Activated naive CD4-positive, alpha-beta T cell treated with anti-CD3 and anti-CD28 coated beads, Interleukin-2, amount 50 U/mL, for 16 hours (primary cell): ENCODE measurements at places on chromosomes 16 and 17.

DNA sequence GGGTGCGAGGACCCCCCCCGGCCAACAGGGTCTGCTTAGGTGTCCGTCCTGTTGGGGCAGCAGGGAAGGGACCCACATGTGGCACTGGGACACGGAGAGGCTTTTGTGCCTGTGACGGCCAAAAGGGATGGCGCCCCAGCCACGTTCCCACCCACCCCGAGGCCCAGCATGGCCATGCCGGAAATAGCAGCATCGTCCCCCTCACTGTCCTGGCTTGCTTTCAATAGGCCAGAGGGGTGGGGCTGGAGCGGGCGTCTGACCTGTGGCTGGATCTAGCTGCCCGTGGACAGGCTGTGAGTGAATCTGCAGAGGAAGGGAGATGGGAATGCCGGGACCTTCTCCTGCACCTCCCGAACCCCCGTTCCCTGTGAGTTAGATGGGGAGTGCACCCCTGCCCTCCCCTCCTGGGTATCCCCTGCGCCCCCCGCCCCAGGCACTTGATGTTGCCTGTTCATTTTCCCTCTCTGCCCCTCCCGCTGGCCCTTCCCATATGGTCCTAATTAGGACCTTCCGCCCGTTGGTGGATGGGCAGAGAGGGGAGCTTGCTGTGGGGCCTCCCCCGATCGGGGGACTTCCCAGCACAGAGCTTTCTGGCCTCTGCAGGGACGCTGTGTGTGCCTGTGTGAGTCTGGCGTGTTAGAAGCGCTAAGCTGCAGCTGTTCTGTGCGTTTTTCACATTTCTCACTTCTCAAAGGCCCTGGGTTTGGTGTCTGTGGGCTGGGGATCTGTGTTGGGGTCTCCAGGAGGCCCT, 292.8 kb downstream of the SEC14L1 start:
- DNase-seq, result peak; percentile 64

DNA sequence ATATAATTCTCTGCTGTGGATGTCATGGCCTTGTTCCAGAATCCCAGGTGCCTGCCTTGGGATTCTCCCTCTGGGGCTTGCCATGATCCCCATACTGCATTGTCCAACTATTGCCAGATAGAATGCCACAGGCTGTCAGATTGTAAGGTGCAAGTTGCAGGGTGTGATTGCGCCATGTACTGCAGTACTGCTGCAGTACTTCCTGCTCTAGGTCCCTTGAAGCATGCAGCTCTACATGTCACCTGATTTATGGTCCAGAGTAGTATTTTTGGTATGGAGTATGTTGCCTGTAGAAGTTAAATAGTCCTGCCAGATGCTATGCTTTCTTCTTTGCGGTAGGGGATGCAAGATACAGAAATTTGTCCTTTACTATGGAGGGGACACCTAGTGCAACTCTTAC, 7.0 kb upstream of the SLFN5 start:
- DNase-seq, result no peak

DNA sequence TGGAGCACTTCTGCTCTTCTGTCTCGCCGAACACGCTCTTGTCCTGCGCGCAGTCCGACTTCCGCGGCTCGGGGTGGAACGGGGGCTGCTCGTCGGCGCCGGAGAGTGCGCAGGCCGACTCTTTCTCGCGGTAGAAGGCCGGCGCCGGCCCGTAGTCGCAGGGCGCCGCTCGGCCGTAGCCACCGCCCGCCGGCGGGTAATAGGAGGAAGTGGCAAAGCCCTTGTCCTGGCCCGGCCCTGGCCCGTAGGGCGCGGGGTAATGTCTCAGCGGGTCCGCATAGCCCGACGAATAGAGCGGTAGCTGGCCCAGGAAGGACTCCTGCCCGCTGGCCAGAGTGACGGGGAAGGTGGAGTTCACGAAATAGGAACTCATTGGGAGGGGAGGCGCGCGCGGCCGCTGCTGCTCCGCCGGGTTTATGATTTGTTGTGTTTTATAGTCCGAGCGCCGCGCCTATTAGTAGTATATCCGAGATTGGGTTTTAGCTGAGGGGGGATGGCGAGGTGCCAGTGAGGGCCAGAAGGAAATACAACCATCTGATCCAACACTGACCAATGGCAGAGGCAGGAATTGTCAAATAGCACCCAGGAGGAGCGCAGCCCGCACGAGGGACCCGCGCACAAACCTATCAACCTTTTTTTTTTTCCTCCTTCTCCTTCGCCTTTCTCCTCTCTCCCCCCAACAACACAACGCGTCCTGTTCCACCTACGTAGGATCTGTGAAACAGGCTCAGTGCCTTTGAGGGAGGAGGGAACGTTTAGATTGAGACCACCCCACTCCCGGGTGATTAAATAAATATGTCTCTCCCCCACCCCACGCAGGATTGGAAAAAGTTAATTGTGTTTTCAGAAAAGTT, 4.4 kb upstream of the HOXB5 start:
- DNase-seq, result no peak

GRCh38 chr17:31411707-31412285, 20.3 kb downstream of the RAB11FIP4 start:
- DNase-seq, result no peak

- DNase-seq, result no peak
Measured at GRCh38 chr16:74738113-74738541, 36.5 kb downstream of the FA2H start.

- DNase-seq, result no peak
Measured at GRCh38 chr16:50377001-50377400, 8.2 kb upstream of the BRD7 start.

GRCh38 chr17:75909051-75909811, 4.5 kb upstream of the MRPL38 start:
- DNase-seq, result no peak

GRCh38 chr17:3222505-3222904, 15.0 kb downstream of the OR1A1 start:
- no peak for DNase-seq

- no peak for DNase-seq
Measured at GRCh38 chr17:39062846-39063680, 88.4 kb downstream of the PLXDC1 start.

GRCh38 chr17:57062865-57063264, 22.2 kb upstream of the AKAP1 start:
- DNase-seq, result no peak

DNA sequence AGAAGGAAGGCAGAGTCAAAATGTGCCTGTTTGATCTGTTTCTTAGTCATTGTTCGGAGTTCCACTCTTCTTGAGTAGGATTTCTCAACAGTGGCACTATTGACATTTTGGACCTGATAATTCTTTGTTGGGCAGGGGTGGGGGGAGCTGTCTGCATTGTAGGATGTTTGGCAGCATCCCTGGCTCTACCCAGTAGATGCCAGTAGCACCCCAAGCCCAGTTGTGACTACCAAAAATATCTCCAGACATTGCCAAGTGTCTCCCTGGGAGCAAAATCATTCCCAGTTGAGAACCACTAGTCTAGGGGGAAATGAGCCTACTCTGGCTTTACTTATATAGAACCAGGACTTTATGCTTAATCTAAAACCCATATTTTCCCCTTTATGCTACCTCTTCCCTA, 1.1 kb upstream of the GFOD2 start:
- no peak for DNase-seq

- no peak for DNase-seq
Measured at GRCh38 chr16:14132696-14133048, 61.6 kb downstream of the MRTFB start.

DNA sequence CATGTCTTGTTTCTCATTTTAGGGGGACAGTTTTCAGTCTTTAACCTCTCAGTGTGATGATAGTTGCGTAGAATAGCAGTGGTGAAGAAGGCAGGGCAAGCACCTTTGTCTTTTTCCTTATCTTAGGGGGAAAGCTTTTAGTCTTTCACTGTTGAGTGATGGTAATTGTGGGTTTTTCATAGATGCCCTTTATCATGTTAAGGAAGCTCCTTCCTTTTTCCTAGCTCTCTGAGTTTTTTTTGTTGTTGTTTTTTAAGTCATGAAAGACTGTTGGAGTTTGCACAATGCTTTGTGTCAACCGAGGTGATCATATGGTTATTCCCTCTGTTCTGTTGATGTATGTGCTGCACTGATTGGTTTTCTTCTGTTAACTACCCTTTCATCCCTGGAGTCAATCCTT, 15.7 kb downstream of the NOL11 start:
- no peak for DNase-seq

- DNase-seq, result no peak
Measured at GRCh38 chr17:9802697-9803096, 11.3 kb upstream of the DHRS7C start.

GRCh38 chr16:67393111-67393787, at the start of gene TPPP3:
Gene TPPP3, minus strand, starts transcription at chr16:67393498. Its CDS starts 2,387 bp downstream, at chr16:67391111.
- peak; percentile 34 for DNase-seq

GRCh38 chr16:47143677-47144558, at the start of gene NETO2:
Gene NETO2, minus strand, starts transcription at chr16:47143945. Its CDS starts 333 bp downstream, at chr16:47143612.
- peak; percentile 68 for DNase-seq

- DNase-seq, result no peak
Measured at GRCh38 chr17:64384253-64385186, 6.1 kb downstream of the PECAM1 start.

DNA sequence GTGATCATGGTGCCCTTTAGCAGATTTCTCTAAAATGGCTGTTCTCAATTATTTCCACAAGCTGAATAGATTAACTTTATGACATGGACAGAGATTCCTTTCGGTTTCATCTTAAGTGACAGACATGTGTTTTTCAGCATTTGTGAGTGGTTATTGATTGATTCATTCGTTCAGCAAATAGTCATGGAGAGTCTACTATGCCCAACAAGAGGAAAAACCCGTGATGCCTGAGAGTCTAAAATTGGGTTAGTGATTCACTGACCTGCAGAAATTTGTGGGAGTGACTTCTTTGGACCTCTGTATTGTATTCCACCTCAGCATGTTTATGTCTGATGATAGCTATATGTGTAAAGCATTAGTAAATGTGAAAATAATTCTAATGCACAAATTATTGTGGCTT, 28.0 kb upstream of the DUSP14 start:
- DNase-seq, result no peak

DNA sequence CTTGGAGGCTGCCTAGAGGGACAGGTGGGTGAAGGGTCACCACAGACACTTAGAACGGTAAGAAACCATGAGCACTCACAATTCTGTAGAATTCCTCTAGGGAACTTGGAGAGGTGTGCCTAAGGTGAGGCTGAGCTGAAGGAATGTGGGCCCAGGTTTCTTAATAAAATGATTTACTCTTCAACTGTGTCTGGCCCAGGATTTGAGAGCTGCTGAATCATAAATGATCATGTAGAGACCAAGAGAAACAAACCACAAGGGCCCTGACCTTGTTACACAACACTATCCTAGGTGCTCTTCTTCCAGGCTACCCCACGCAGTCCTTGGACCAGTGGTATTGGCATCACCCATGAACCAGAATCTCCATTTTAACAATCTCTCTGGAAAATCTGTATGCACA, 27.7 kb downstream of the ZNF18 start:
- no peak for DNase-seq

DNA sequence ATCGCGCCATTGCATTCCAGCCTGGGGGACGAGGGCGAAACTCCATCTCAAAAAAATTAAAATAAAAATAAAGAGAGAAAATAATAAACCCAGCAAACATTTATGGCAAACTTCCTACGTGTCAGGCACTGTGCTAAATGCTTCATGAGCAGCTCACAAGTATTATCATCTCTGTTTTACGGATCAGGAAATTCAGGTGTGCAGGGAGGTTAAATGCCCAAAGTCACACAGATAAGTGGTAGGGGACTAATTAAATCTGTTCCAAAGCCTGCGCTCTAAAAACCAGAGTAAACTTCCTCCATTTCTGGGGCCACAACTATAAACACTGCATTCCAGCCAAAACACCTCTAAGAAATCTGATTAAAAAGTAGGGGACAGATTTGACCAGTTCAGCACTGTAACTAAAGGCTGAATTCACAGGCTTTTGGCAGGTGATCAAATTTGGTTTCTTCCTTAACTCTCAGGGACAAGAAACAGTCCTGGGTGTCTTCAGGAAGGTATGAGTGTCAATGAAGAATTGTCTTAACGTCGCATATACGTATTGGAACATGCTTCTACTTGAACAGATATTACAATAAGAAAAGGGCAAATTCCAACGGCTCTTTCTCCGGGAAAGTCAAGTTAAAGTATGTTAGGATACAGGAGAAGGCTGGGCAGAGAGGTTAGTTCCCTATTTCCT, 996 bp downstream of the STRADA start:
- no peak for DNase-seq

- DNase-seq, result no peak
Measured at GRCh38 chr16:66728117-66728787, 23.2 kb downstream of the DYNC1LI2 start.

- DNase-seq, result no peak
Measured at GRCh38 chr17:28189667-28190066, 129.3 kb upstream of the TMEM97 start.

DNA sequence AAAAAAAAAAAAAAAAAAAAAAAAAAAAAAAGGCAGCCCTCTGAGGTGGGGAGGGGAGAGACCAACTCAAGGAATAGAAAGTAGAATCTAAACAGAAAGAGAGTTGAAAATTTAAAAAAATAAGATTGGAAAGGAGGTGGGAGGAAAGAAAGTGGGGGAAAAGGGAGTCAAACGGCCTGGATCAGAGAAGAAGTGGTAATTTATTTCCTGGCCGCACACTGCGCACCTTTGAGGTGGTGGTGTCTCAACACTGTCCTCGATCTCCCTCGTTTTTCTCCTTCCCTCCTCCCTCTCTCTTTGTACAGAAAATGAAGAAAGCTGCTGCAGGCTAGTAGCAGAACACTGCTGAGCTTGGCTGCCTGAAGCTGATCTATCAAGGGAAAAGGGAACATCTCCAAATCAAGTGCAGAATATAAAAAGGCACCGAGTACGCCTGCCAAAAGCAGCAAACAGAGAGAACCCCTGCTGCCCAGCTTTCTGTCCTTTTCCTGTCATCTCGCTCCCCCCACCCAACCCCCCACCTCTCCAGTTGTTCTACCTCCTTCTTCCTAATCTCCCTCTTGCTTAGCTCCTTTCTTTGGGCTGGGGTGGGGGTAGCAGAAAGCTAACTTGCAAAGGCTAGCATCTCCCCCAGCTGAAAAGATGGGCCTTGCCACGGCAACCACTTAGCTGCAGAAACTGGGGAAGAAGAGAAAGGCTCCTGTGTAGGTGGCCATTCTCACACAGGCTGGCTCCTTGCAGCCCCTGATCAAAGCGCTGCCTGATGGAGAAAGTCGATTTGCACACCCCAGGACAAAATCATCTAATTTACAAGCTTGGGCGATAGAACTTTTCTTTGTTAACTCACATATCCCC, 22.5 kb downstream of the AXIN2 start:
- DNase-seq, result no peak

GRCh38 chr17:60695960-60696359, 18.3 kb downstream of the BCAS3 start:
- DNase-seq, result no peak

GRCh38 chr17:64150237-64151015, 20.5 kb upstream of the ERN1 start:
- no peak for DNase-seq

- DNase-seq, result no peak
Measured at GRCh38 chr17:79011451-79012147, 2.0 kb upstream of the CANT1 start.

GRCh38 chr16:25222959-25223358, 6.2 kb downstream of the AQP8 start:
- DNase-seq, result no peak

DNA sequence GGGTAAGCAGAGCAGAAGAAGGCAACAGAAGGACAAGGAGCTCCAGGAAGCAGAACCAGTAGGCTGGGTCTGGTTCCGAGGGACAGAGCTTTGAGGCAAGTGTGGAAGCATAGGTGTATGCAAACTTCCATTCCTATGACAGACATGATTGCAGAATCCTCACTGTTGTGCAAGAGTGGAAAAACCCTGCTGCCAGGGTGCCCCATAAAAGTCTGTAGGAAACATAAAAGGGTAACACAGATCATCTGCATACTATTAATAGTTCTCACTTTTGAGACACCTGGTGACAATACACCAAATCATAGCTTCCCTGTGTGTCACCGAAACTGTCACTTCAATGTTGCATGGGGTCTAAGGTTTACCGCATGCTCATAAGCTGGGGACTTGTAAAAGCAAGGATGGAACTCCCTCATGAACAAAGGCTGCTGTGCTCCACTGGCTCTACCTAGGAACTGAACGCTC, 39.7 kb downstream of the ARHGAP17 start:
- peak; percentile 28 for DNase-seq
